Stimulated activated CD4-positive, alpha-beta T cell treated with anti-CD3 and anti-CD28 coated beads, Interleukin-1b, Interleukin-23, amount 100 ng/mL, for 24 hours (primary cell): ENCODE measurements at places on chromosomes 5 and 9.

GRCh38 chr5:27020973-27021372 lies 17.4 kb downstream of the CDH9 start:
- DNase-seq = no peak

DNA sequence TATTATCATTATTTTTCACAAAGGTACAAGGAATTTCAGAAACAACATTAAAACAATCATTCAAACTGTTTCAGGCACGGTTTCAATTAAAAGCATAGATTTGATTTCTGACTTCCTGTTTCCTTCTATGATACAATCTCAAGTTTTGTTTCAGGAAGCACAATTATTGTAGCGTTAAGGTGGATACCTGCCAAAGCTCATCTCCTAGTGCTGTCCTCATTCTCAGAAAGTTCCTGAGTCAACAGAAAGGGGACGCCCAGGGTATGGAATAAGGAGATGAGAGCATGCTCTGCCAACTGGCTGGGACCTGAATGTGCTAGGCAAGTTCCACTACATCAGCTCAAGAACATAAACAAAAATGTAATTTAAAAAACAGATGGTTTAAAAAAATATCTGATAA lies 2.0 kb upstream of the TRIM14 start:
- DNase-seq = no peak

DNA sequence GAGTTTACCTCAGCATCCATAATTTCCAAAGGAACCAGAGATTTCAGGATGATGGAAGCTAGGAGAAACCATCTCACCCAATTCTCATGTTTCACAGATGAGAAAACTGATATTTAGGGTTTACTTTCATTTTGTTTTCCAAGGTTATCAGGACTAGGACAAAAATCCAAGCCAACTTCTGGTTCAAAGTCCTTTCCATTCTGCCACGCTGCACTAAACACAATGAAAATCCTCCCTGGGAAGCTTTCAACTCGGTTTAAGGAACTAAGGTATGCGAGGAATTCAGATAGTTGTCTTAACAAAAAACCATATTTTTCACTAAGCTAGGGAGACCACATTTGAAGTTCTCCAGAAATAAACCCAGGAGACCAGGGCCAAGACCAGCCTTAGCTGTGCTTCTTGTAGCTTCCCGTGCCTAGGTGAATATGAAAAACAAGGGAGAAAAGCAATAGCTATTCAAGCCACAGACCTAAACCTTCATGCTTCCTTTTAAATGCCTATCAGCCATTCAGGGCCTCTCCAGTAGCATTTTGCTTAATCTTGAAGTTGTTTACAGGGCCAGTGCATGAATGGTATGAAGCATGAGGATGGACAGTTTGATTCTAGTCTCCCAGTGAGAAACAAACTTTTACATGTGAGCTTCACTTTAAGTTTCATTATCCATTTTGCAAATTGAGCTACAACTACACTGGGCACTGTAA lies 167.9 kb downstream of the DENND1A start:
- DNase-seq = no peak

DNA sequence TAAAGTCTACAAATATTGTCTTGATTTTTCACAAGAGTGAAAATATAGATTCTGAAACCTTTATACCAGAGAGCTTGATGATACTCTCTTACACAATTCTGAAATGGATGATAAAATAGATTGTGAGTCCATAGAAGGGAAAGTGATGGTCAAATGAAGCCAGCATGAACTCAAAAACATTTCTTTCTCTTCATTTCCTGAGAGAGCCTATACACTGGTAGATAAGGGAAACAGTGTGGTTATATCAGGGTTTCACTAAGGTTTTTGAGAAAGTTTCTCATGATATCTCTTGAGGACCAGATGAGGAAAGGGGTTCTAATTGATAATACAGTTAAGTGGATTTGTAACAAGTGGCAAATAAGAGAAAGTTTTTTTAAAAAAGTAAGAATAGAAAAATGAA lies 254.1 kb downstream of the PJA2 start:
- DNase-seq = no peak

DNA sequence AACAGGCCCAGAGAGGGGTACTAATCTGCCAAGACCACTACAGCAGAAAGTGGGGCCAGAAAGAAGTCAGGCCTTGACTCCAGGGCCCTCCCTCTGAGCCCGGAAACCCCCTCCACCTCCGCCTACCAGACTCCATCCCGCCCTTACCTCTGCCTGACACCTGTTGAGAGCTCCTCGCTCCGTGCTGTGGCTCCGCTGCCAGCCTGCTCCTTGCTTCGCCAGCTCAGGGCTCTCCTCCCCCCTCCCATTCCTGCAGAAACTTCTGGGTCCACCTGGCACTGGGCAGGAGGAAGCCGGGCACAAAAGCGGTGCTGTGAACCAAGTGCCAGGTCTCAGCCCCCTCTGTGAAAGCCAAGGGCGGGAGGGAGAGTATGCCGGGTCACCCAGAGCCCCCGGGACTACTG lies 6.4 kb upstream of the ST6GALNAC6 start:
- DNase-seq = no peak
